ENCODE measurements at places on chromosomes 16 and 17. TPM values are rescaled to one million over a fixed set of nuclear protein-coding genes. Genes with fewer than 3 reads are reported as not detected.

Gene ITGA2B
- 0.23 TPM for total RNA-seq

Gene PAGR1
- total RNA-seq: 72.5 TPM

Gene SLC13A2
- not detected for total RNA-seq

Gene PSMD12
- 30.6 TPM for total RNA-seq

Gene GPRC5C
- 9.1 TPM for total RNA-seq

Gene MYO18A
- 49.7 TPM for total RNA-seq

Gene ATP2C2
- total RNA-seq: 0.70 TPM

Gene NME2
- 1,512 TPM for total RNA-seq

Gene HOXB6
- total RNA-seq: 0.08 TPM

Gene NPIPA2
- total RNA-seq: not detected

Gene P4HB
- 1,696 TPM for total RNA-seq

Gene SOST
- 0.15 TPM for total RNA-seq

Gene CAPNS2
- total RNA-seq: 12.7 TPM

Gene KRTAP9-4
- not detected for total RNA-seq

Gene KCNG4
- not detected for total RNA-seq

Gene SMIM22
- 1.2 TPM for total RNA-seq

Gene RAB40C
- total RNA-seq: 19.2 TPM

Gene KRTAP29-1
- not detected for total RNA-seq

Gene GNAO1
- not detected for total RNA-seq

Gene MYO15A
- total RNA-seq: 1.6 TPM

Gene MEOX1
- not detected for total RNA-seq

Gene PITPNM3
- total RNA-seq: 9.1 TPM

Gene PRSS21
- total RNA-seq: 3.8 TPM

Gene ZNF423
- 0.08 TPM for total RNA-seq

Gene CDRT15
- not detected for total RNA-seq

Gene PROCA1
- 1.3 TPM for total RNA-seq

Gene SLC7A5
- total RNA-seq: 981 TPM

Gene CDH5
- total RNA-seq: 0.08 TPM

Gene TBKBP1
- total RNA-seq: 7.0 TPM

Gene KRTAP3-2
- not detected for total RNA-seq

Gene ATP2A3
- total RNA-seq: 0.62 TPM

Gene TBX2
- total RNA-seq: 0.38 TPM

Gene DLX4
- 0.23 TPM for total RNA-seq

Gene ACSM3
- total RNA-seq: 0.65 TPM

Gene ABI3
- not detected for total RNA-seq

Gene MYADML2
- not detected for total RNA-seq

Gene MYOCD
- not detected for total RNA-seq

Gene KRT17
- 10,873 TPM for total RNA-seq
